Endothelial cell (in vitro differentiated cells): ENCODE measurements at places on chromosomes 4 and X.

DNA sequence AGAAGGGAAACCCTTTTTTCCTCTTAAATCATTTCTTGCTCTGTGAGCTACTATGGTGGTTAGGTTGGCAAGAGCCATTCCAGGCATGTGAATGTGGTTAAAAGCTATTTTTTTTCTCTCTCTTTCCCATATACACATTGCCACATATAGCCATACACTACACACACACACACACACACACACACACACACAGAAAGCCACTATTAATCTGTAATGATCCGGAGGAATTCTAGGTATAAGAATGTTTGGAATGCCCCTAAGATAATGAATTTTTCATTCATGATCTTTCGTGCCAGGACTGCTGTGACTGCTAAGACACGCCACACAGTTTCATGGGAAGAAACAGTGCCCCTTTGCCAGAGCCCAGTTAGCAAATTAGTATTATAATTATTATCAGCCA is 21.8 kb upstream of the TLL1 start:
- H3K4me1 ChIP-seq: peaks cover 2% of the 10 kb centered on the region
- no peaks in the 10 kb centered on the region for H3K27me3 ChIP-seq
- no peak overlapping the region for H3K4me3 ChIP-seq

DNA sequence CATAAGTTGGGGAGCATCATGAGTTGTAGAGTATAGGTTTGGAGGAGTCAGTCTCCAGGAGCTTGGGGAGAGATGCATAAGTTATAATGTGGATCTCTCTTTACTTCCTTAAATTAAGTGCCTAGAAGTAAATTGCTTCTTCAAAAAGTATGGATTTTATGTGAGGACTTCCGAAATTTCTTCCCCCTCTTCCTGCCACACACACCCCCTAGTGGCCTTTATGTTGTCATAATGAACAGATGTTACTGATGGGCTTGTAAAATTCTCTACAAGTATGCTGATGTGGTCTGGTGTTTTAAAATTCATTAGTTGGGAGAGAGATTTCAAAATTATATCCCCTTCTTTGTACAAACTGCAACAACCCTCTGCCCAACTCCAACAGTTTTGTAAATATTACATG is 2.3 kb upstream of the METTL14 start:
- DNase-seq: no peak
- H3K27ac ChIP-seq: peak overlapping the region; percentile 65
- H3K4me1 ChIP-seq: peaks cover 9% of the 10 kb centered on the region
- H3K36me3 ChIP-seq: peaks cover 4% of the 10 kb centered on the region

DNA sequence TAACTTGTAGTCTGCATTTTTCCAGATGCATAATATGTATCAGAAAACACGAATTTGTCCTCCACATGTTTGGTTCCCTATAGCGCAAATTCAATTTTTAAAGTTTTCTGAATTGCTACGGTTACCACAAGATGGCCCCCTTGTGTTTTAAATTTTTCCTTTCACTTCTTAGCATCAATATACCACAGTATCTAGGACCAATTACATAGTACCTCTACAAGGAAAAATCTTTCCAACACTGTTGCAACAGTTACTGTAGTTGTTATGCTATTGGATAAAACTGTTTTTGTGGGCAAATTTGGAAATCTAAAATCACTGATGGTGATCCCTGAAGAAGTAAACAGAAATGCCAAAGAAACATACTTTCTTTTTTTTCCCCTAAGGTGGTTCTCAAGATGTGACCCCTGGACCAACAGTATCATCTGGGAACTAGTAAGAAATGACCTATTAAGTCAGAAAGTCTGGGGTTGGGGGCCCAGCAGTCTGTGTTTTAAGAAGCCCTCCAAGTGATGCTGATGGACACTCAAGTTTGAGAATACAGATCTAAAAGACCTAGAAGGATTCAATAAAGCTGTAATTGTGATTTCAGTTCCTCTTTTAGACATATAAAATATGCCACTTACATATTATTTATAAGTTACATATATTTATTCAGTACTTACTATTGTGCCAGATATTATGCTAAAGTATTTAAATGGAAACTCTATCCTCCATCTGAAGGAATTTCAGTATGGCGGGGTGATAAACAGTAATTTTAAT is 3.1 kb downstream of the ZGRF1 start:
- no peak overlapping the region for H3K4me3 ChIP-seq
- peaks cover 5% of the 10 kb centered on the region for H3K4me1 ChIP-seq
- DNase-seq: no peak
- H3K36me3 ChIP-seq: no peaks in the 10 kb centered on the region
- no peaks in the 10 kb centered on the region for H3K27me3 ChIP-seq

DNA sequence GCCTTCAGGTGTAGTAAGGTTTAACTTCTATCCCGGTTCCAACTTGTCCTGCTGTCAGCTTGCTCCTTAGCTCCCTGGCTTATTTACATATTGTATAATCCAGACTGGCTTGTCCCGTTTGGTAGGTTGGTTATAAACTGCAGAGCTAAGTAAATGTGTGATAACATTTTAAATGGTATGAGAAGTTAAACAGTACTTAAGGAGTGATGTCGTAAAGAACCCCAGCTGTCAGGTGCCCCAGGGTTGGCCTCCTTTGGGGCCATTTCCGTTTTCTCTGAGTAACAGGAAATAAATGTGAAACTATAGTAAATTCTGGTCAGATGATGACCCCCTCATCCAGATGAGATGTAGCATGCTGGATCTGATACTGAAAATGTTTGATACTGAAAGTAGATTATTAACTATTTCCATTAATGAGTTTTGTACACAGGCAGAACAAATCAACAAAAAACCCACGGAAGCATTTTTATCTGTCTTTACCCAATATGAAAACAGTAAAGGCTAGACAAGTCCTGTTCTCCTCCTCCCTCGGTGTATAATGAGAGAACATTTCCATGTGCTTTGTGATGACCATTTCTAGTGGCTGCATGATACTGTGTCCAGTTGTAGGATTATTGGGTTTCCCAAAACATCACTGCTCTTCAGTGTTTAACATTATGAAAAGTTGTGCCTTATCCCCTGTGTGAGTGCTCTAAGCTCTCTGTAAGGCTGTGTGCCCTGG is 22.4 kb downstream of the GAB1 start:
- H3K36me3 ChIP-seq: no peaks in the 10 kb centered on the region
- peaks cover 46% of the 10 kb centered on the region for H3K4me1 ChIP-seq
- peak overlapping the region; percentile 85 for H3K27ac ChIP-seq
- peaks cover 5% of the 10 kb centered on the region for H3K27me3 ChIP-seq
- DNase-seq: no peak
- H3K4me3 ChIP-seq: no peak overlapping the region
